ENCODE measurements at places on chromosomes 7 and 10. TPM values are rescaled to one million over a fixed set of nuclear protein-coding genes. Genes with fewer than 3 reads are reported as not detected.

DNA sequence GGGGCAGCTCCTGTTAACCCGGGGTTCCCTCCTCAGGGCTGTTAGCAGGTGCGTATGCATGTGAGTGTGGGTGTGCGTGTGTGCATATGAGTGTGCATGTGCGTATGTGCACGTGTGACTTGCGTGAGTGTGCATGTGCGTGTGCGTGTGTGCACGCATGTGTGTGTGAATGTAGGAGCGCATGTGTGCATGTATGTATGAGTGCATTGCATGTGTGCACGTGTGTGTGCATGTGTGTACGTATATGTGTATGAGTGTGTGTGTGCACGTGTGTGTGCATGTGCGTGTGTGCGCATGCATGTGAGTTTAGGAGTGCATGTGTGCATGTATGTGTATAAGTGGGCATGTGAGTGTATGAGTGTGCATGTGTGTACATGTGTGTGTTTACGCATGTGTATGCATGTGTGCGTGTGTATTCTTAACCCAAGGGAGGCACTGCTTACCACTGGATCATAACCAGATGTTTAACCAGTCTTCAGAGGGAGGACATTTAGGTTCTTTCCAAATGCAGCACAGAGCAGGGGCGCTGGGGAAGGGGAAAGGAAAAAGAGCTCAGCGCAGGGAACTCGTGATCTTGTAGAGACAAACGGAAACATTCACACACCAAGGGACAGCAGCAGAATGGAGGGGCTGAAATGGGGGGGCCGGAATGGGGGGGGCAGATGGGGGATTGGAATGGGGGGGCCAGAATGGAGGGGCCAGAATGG is 45.0 kb downstream of the PWWP2B start:
- H3K27me3 ChIP-seq, result no peaks in the 10 kb centered on the region
- no peak overlapping the region for H3K27ac ChIP-seq
- DNase-seq, result no peak
- no peak overlapping the region for H3K4me3 ChIP-seq
- H3K4me1 ChIP-seq, result peaks cover 39% of the 10 kb centered on the region

GRCh38 chr10:110993024-110993693 is 73.8 kb downstream of the SHOC2 start:
- no peaks in the 10 kb centered on the region for H3K36me3 ChIP-seq
- peak; percentile 22 for DNase-seq
- no peak overlapping the region for H3K27ac ChIP-seq
- no peak overlapping the region for H3K4me3 ChIP-seq
- peaks cover 5% of the 10 kb centered on the region for H3K4me1 ChIP-seq

The SEMA4G gene
- total RNA-seq, result 0.24 TPM

- H3K36me3 ChIP-seq, result no peaks in the 10 kb centered on the region
- no peak for DNase-seq
- H3K27me3 ChIP-seq, result no peaks in the 10 kb centered on the region
- no peak overlapping the region for H3K27ac ChIP-seq
- no peaks in the 10 kb centered on the region for H3K4me1 ChIP-seq
- H3K4me3 ChIP-seq, result no peak overlapping the region
These were observed 76.5 kb upstream of the DDC start for GRCh38 chr7:50641442-50642405.

The ZNF503 gene
- 0.38 TPM for total RNA-seq

The ATP5F1C gene
- 491 TPM for total RNA-seq

All from thymus (tissue), 14 donors.